ENCODE measurements at places on chromosomes 16 and 17. TPM values are rescaled to one million over a fixed set of nuclear protein-coding genes. Genes with fewer than 3 reads are reported as not detected.

CNGB1 gene
- total RNA-seq = not detected

FBXL16 gene
- 0.18 TPM for total RNA-seq

SHBG gene
- total RNA-seq = 0.18 TPM

CALB2 gene
- not detected for total RNA-seq

RAB26 gene
- 1.3 TPM for total RNA-seq

CCDC200 gene
- total RNA-seq = not detected

CA7 gene
- total RNA-seq = not detected

CYB5D1 gene
- 8.4 TPM for total RNA-seq

PRSS27 gene
- 0.28 TPM for total RNA-seq

CLDN9 gene
- total RNA-seq = not detected

ABCA6 gene
- 11.1 TPM for total RNA-seq

SMIM5 gene
- total RNA-seq = not detected

TMEM114 gene
- not detected for total RNA-seq

NQO1 gene
- 310 TPM for total RNA-seq

C17orf100 gene
- total RNA-seq = 0.18 TPM

CACNG1 gene
- not detected for total RNA-seq

ARHGDIG gene
- total RNA-seq = 3.5 TPM

TEKT1 gene
- not detected for total RNA-seq

CRYBA1 gene
- total RNA-seq = not detected

ANKRD40CL gene
- not detected for total RNA-seq

OR2C1 gene
- total RNA-seq = not detected

TBC1D3C gene
- total RNA-seq = not detected

MYH11 gene
- total RNA-seq = under 0.01 TPM

KRT12 gene
- total RNA-seq = not detected

COPZ2 gene
- total RNA-seq = 5.3 TPM

EME2 gene
- 11.7 TPM for total RNA-seq

ARRB2 gene
- 7.0 TPM for total RNA-seq

PPP1R1B gene
- total RNA-seq = not detected

ATXN1L gene
- 16.5 TPM for total RNA-seq

TP53TG3C gene
- not detected for total RNA-seq

KRTAP16-1 gene
- total RNA-seq = not detected

CTRL gene
- 0.45 TPM for total RNA-seq

CD79B gene
- total RNA-seq = 1.1 TPM

SEPHS2 gene
- 13.8 TPM for total RNA-seq

FBF1 gene
- total RNA-seq = 8.4 TPM

REXO5 gene
- 2.9 TPM for total RNA-seq

ADPRM gene
- 13.0 TPM for total RNA-seq

DHRS13 gene
- total RNA-seq = 5.2 TPM

NR1D1 gene
- total RNA-seq = 0.54 TPM

TNK1 gene
- total RNA-seq = 0.28 TPM

CCL3 gene
- not detected for total RNA-seq

FBXW10 gene
- not detected for total RNA-seq

HSD17B2 gene
- 1.7 TPM for total RNA-seq

CA5A gene
- total RNA-seq = not detected

ICAM2 gene
- 500 TPM for total RNA-seq
